Stimulated activated CD4-positive, alpha-beta T cell treated with anti-CD3 and anti-CD28 coated beads, TNF-alpha, amount 100 ng/mL, for 4 hours (primary cell): ENCODE measurements at places on chromosomes 7 and 10.

DNA sequence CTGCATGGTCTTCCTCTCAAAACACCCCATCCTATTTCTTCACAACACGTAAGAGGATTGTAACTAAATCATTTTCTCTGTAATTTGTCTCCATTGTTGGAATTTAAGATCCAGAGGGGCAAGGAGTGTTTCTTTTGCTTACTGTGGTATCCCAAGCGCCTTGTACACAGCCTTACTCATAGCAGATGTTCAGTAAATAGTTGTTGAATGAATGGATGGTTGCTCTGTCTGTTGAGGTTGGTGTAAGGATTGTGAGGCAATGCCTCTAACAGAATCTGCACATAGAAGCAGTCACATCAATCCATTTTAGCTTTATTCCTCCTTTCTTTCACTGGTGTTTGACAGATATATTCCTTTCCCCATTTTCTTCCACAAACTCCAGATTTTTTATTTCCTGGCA, 90.1 kb downstream of the ZNF365 start:
- DNase-seq: no peak

DNA sequence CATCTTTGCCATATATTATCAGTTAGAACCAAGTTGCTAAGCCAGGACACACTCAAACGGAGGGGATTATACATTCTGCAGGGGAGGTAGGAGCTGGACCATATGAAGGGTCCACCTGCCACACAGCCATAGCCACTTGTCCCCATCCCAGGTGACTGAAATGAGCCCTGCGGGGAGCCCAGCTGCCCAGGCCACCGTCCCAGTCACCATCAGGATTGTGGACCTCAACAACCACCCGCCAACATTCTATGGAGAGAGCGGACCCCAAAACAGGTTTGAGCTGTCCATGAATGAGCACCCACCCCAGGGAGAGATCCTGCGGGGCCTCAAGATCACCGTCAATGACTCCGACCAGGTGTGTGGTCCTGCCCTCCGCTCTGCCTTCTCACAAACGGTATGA, 13.7 kb downstream of the CDHR1 start:
- no peak for DNase-seq

- DNase-seq: no peak
These were observed 90.5 kb downstream of the PLXNA4 start for GRCh38 chr7:132485600-132486273.

- DNase-seq: no peak
These were observed 29.0 kb upstream of the BMS1 start for GRCh38 chr10:42753507-42754154.

GRCh38 chr10:43471146-43471545, 34.2 kb downstream of the ZNF487 start:
- no peak for DNase-seq

DNA sequence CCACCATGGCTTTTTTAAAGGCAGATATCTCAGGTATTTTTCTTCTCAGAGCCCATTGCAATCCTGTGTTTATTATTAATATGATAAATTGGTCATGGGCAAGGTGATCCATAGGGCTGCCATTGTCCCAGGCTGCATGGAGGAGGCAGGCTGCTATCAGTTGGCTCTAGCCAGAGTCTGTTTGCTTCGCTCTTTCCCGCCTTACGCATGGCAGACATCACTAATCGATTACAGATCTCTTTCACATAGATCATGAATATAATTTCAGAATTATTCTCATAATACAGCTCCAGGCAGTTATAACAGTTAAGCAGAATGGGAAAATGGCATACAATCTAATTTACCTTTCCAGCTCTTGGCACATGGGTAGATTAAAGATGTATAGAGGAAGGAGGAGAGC, 30.4 kb upstream of the HABP2 start:
- no peak for DNase-seq

DNA sequence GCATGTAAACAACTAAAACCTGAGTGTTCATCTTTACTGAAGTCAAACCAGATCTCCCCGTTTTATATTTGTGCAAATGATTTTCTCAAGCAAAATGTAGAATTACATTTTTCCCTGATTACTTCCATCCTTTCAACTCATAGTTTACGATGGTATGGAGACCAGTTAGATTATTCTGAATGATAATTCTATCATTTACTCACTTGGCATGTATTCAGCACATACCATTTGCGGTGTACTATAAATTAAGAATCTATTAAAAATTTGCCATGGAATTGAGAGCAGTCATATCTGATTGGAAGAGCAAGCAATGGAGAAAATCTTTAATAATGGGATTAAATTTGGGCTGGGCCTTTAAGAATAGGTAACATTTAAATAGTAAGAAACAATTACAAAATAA, 22.4 kb downstream of the DNAJC1 start:
- DNase-seq: no peak

DNA sequence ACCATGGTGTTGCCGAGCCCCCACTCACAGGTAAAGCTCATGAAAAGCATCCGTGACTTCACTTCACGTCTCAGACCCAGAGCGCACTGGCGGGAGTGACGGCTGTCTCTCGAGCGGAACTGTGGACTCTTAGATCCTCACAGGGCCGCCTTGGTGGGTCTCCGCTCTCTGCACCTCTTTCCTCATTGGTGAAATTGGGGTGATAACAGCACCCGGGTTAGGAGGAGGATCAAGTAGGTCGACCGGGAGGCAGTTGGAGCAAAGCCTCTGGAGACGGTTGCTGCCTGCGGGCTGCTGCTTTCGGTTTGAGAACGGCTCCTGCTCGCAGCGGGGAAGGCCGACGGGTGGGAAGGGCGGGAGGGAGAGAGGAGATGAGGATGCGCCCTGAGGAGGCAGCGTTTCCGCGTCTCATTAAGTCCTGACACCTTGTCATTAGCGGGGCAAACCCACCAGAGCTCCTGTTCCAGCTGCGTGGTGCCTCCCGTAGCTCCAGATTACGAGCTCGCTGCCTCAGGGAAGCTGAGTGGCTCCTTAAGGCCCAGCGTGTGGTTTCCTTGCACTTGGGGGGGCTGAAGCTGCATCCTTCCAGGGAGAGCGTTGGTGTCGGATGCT, 51.9 kb upstream of the CFAP46 start:
- no peak for DNase-seq

DNA sequence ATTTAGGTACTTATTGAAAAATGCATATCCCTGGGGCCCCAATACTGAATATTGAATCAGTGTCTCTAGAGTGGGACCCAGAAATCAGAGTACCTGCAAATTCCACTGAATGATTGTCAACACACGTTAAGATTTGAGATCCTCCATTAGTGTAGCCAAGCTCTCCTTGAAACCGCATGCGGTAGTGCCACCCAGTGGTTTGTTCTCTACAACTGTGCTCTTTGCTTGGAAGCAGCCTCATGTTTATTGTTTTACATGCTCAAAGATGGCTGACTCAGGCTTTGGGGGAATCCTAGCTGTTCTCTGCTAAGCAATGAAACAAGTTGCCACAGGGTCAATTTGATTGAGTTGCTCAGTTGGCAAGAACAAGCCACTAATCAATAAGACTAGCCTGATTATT, 340.2 kb upstream of the CELF2 start:
- DNase-seq: peak; percentile 9

DNA sequence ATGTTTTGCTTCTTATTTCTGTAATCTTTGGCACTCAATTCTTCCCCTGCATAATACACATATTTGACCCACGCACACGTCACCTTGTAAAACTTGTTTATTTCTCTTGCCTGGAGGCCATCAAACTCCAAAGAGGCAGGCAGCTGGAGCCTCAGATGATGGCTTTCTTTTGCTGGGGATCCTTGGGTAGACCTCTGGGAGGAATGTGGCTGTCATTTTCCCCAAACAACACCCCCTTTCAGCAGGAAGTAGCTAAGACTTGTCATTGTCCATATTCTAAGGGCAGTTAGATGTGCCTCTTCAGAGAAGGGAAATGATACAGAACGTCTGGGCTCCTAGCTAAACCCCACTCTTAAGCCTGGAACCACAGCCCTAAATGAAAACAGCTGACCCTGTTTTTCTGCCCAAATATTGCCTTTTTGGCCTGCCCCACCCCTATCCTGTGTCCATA, 111.3 kb downstream of the ITGB8 start:
- DNase-seq: no peak

DNA sequence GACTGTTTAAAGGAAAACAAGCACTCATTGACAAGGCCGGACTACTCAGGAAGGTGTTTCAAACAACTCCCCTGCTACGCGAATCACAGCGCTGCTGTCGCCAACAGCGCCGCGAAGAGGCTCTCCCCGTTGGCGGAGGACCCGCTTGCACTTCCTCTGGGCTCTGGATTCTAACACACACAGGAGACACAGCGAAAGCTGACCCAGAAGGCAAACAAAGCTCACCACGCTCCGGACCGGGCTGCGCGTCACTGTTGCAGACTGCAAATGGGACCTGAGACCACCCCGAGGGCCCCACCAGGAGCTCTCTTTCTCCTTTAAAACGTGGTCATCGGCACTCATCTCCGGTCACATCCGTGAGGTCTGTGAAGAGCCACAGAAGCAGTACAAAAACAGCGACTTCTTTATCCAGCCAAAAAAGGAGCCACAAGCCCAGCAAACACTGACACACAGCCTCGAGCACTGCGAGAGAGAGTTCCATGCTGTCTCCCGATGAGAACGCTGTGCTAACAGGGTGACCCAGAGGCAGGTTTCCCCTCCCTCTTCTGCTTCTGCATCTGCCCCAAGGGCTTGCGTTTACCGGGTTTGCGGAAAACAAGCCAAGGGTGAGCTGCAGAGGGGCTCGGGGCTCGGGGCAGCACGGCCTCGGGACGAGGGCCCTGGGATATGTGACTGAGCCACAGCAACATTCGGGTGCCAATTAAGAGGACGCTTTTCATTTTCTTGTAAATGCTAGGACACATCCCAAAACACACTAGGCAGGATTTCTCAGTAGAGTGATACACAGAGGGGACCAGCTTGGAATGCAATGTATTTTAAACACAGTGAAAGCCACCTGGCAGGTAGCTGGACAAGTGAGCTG, 41.3 kb downstream of the AMZ1 start:
- no peak for DNase-seq

DNA sequence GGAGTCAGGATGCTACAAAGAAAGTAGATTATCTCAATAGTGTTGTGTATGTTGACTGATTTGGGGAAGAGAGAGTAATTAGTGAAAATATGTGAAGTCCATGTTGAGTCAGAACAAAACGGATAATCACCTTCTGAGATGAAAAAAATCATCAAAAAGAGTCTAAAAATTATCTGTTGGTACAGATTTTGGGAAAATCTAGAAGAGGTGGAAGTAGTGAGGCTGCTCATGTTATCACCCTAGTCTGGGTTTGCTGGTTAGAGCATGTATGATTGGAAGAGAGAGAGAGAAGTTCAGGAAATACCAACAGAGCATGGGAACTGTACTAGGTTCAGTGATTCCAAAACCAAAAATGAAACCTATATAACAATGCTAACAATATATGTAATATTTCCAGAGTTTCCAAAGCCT, 12.3 kb downstream of the RPA3 start:
- no peak for DNase-seq

DNA sequence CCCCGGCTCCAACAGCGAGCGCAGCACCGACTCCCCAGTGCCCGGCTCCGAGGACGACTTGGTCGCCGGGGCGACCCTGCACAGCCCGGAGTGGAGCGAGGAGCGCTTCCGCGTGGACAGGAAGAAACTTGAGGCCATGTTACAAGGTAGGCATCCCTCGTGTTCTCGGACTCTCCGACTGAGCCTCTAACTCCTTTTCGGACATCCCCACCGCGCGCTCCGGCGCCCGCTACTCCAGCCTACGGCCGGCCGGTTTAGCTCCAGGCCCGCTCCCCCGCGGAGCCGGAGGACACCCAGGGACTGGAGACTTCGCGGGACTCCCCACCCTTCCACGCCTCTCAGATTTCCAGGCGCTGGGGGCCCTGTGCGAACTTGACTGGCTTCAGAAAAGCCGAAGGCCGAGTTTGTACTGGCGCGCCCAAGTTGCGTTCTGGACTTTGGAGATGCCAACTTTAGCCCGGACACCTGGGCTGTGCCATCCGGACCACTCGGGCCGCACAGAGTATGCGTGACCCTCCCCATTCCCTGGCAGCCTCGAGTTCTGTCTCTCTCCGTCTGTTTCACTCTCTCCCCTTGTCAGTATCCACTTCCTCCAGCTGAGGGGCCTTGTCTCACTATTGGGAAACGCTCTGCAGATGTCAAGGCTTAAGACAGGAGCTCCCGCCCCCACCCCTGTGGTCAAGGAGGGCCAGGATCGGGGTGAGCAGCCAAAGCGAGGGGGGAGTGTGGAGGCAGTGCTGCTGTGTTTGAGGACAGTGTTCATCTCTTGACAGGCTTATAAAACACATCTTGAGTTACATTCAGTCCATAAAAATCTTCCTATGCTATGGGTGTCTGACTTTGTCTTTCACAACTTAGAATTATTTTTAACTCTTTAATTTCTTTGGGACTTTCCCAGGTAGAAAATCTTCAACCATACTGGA, 777 bp downstream of the BICC1 start:
- no peak for DNase-seq

DNA sequence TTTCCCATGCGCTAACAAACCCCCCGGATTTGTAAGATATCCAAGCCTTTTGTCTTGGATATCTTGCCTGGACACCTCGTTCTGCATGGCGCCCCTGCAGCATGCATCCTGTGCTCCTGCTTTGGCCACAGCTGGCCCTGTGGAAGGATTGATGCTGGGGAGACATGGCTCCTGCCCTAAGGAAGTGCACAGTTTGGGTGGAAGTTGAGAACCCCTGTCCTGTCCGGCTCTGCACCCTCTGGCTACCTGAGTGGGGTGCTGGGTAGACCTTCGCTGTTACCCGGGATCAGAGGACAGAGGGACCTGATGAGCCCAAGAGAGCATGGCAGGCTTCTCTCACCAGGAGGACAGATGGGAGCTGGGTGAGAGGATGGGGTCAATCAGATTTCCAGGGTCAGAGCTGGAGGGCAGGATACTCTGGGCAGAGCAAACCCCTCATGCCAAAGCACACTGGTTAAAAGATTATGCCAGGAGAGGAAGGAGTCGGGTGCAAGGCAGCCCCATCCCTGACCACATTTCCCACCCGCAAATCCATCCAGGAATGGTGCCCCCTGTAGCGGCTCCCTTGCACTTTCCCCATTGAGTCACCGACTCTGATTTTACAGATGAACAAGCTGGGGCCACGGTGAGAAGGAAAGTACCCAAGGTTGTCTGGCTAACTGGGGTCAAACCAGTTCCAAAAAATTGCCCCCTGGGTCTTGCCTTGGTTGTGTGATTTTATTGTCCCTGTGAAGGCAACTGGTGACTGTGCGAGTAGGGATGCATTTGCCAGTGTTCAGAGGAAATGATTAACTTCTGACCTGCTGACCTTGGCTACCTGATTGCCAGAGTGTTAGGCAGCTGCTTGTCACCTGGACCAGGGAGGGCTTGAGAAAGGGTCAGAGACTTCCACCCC, 290.1 kb upstream of the ZMIZ1 start:
- no peak for DNase-seq

DNA sequence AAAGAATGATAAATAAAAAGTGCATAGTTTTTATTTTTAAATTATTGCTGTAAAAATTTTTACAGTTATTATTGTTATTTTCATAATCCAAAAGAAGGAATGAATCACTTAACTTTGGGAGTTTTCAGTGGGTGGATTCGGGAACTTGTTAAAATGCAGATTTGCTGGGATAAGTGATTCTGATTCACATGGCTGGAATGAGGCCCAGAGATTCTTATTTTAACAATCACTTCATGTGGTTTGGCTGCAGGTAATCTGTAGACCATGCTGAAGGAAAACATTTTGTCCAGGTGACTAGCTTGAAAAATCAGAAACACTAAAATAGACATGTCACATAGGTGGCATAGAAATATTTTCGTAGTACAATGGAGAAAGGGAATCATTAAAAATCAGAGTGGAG, 13.9 kb downstream of the CROT start:
- DNase-seq: no peak
